ENCODE measurements at places on chromosomes 5 and 9. TPM values are rescaled to one million over a fixed set of nuclear protein-coding genes. Genes with fewer than 3 reads are reported as not detected.

The PCDHGA8 gene
- total RNA-seq: 4.0 TPM

The WNT8A gene
- total RNA-seq: not detected

- no peak for DNase-seq
These were observed 8.7 kb upstream of the ERAP1 start for GRCh38 chr5:96816411-96816939.

DNA sequence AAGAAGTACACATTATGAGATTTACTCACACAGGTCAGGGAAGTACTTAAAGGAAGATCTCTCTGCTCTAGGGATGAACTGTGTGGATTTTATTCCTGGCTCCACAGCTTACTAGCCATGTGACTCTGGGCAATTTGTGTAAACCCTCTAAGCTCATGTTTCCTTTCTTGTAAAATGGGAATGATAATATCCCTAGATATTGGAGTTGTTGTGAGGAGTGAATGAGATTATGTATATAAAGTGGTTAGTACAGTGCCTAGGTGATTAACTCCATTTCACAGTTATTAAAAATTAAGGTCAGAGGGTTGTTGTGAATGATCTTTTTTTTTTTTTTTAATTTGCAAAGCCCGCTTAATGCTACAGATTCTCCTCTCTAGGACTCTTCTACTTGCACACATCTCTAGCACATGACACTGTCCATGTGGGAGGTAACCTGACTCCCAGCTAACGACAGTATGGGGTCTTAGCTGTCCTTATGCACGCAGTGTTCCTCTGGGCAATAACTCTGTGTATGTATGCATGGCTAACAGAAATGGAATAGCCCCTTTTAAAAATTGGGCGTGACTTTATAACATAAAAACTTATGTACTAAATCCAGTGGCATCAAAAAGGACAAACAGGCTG is 23.9 kb upstream of the MYOT start:
- no peak for DNase-seq

GRCh38 chr5:146232223-146232622 is 28.8 kb downstream of the RBM27 start:
- DNase-seq: no peak

GRCh38 chr9:11352612-11353011 is 739.8 kb upstream of the PTPRD start:
- no peak for DNase-seq

GRCh38 chr5:133145436-133146170 is 93.8 kb downstream of the HSPA4 start:
- DNase-seq: no peak

The ADAMTS19 gene
- total RNA-seq: 1.0 TPM

The NAIP gene
- total RNA-seq: 8.4 TPM

The CDO1 gene
- total RNA-seq: 24.7 TPM

DNA sequence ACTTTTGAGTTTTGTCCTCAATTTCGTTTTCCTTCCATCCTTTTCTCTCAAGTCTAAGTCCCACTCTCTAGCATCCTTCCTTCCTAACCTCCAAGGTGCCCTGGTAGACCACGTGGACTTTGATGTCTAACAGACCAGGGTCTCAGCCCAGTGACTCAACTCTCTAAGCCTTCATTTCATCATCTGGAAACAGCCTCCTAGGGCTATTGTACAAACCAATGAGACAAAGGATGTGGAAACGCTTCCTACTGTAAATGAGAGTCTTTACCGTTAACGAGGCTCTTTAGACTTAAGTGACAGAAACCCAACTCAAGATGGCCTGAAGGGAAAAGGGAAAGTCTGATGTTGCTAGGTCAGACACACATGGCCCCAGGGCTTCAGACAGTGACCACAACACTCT is 49.2 kb upstream of the CPLX2 start:
- DNase-seq: no peak
